ENCODE measurements at places on chromosomes 11 and 22.

DNA sequence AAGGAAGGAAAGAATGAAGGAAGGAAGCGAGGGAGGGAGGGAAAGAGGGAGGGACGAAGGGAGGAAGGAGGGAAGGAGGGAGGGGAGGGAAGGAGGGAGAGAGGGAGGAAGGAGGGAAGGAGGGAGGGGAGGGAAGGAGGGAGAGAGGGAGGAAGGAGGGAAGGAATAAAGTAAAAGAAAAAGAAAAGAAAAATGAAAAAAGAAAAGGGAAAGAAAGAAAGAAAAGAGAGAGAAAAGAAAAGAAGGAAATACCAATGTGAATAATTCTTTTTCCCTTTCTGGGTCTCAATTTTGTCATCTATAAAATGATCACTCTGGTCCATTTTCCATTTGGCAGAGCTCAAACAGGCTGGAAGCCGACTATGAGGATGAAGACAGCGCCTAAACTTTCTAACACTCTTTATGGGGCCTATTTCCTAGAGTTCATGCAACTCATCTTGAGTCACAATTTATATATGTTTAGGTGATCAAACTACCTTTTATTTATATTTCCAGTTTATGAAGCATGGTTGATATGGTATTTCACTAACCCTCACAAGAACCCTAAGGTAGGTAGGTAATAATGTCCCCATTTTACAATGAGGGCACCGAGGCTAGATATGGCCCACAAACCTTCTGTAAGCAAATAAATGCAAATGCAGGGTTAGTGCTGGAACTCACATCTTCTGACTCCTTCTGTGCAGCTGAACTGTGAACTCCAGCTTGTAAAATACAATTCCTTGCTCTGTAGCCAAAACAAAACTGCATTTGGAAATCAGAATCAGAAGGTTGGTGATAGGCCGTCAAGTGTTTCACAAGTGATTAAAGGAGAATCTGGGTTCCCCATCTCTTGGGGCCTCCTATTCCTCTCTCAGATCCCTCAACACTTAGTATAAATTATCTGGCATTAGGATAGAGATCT lies 434.3 kb downstream of the ETS1 start:
- DNase-seq = no peak

GRCh38 chr11:34696862-34697261 lies 76.0 kb downstream of the EHF start:
- no peak for DNase-seq

GRCh38 chr11:36274414-36274813 lies 14.8 kb downstream of the COMMD9 start:
- no peak for DNase-seq

GRCh38 chr22:49051491-49052022 lies 776.1 kb downstream of the BRD1 start:
- DNase-seq = no peak

GRCh38 chr11:60360621-60361020 lies 17.7 kb upstream of the MS4A7 start:
- no peak for DNase-seq

DNA sequence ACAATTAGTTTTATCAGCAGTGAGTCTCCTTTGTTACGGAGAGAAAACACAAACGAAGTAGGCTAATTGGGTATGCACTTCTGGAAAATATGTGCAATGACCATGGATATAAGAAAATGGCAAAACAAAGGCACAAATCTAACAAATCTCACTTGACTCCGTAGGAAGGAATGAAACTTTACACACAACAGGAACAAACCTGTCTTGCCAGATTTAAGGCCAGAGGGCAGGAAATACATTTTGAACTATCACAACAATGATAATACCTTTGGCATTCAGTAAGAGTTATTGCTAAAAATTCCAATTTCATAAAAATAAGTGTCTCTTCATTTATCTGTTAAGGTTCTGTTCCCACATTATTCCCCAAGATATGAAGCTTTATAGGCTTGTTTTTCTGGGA lies 36.6 kb downstream of the SLC25A17 start:
- DNase-seq = no peak

DNA sequence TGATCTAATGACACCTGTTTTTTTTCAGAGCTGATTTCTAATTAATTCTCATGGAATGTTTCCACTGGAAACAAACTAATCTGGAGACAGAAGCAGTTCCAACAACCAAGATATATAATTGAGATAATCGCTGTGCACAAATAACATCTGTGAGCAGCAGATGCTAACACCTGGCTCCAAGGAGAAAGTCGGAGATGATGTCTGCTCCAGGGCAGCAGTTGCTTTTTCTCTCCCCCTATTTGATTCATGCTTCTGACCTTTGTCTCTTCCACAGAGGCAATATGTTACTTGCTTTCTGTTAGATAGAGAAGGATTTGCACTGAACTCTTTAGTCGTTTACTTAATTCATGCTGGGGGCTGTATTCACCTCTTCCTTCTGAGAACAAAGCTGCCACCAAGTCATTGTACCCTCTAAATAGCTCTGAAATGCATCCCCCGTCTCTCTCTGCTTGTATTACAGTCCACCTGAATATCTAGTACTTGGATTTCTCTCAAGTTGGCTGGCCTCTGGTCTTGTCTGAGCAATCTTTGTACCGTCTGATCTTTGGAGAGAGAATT lies 187.4 kb downstream of the MYO18B start:
- no peak for DNase-seq

GRCh38 chr11:8258289-8258688 lies 5.4 kb downstream of the LMO1 start:
- DNase-seq = no peak

DNA sequence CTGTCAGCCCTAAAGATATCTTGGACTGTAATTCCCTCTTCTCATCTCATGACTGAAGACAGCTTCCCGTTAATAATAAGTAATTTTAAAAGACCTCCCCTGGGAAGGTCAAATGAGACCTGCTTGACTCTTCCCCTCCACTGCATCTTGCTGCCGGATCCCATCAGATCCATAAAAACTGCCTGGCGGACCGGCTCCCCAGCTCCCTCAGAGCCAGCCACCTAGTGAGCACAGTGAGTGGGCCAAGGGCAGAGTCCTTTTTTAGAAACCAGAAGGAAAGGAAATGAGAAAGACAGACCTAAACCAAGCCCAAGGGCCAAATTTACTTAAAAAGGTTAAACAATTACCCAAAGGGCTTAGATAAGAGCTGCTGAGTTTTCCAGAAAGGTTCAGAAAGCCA lies 595.3 kb downstream of the OPCML start:
- no peak for DNase-seq

GRCh38 chr11:102389253-102389652 lies 42.2 kb downstream of the BIRC2 start:
- peak; percentile 24 for DNase-seq

GRCh38 chr22:48223488-48224190 lies 1461.2 kb downstream of the TBC1D22A start:
- no peak for DNase-seq

- DNase-seq = no peak
Measured at GRCh38 chr11:79466411-79466810, 25.6 kb upstream of the TENM4 start.

- no peak for DNase-seq
Measured at GRCh38 chr11:7347611-7348431, 96.1 kb downstream of the SYT9 start.

DNA sequence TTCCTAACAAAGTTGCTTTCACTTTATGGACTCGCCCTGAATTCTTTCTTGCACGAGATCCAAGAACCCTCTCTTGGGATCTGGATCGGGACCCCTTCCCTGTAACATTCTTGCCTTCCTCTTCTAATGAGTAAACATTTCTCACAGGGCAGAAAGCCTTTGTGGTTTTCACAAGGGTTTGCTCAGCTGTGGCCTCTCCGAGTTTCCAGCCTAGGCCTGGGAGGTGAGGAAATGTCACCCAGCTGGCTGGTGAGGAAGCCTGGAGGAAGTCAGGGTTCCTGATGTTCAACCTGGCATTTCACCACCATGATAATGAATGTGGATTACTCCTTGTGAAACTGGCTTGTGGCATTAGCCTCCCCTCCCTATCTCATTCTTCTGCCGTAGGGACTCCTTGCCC lies 224.9 kb downstream of the DSCAML1 start:
- no peak for DNase-seq

DNA sequence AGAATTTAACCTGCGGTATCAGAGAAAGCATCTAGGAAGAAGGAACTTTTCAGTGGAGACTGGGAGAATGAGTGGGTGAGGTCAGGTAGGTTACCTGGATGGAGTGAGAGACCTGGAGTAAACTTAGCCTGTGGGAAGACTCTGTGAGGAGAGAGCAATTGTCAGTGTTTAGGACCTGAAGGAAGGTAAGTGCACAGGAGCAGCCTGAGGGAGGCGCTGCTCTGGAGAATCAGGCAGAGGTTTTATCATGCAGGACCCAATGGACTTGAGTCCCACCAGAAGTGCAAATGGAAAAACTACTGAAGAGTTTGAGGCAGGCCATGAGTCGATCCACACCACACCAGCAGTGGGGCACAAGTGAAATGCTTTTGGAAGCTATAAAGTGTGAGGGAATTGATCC lies 10.6 kb upstream of the IFTAP start:
- no peak for DNase-seq

GRCh38 chr11:1640076-1640946 lies 10.7 kb downstream of the KRTAP5-5 start:
- DNase-seq = no peak

All from RKO (cell line).